ENCODE measurements at places on chromosomes 2 and 18. TPM values are rescaled to one million over a fixed set of nuclear protein-coding genes. Genes with fewer than 3 reads are reported as not detected.

DNA sequence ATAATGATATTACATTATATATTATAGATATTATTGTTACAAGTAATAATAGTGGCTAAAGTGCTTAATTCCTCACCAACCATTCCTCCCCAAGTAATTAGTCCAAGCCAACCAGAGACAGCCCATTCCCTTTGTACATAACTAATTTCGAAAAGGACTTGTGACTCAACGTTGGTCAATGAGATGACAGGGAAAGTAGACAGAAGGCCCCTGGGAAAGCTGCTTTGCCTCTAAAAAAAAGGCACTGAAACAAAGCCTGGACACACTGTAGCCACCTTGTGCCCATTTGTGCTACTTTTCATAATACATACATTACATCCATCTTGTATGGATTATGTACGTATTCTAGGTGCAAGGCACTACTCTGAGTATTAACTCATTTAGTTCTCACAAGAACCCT lies 28.8 kb downstream of the COLEC12 start:
- DNase-seq = no peak

DNA sequence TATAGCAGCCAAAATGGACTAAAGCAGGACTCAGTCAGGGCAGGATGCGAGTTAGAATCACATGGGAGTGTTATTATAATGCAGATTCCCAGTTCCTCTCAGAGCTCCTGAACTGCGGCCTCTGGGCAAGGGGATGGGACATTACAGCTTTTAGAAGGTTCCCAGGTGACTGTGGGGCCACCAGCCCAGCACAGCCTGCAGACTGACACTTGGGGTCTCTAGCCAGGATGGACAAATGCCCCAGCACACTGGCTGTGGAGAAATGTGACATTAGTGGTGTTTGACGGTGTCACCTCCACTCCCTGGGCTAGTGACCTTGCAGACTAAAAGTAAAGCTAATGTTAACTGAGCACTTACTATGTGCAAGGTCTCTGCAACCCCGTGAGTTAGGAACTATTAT lies 238.0 kb upstream of the HS6ST1 start:
- no peak for DNase-seq

- no peak for DNase-seq
Observed at GRCh38 chr2:86480105-86480504, 38.9 kb downstream of the KDM3A start.

DNA sequence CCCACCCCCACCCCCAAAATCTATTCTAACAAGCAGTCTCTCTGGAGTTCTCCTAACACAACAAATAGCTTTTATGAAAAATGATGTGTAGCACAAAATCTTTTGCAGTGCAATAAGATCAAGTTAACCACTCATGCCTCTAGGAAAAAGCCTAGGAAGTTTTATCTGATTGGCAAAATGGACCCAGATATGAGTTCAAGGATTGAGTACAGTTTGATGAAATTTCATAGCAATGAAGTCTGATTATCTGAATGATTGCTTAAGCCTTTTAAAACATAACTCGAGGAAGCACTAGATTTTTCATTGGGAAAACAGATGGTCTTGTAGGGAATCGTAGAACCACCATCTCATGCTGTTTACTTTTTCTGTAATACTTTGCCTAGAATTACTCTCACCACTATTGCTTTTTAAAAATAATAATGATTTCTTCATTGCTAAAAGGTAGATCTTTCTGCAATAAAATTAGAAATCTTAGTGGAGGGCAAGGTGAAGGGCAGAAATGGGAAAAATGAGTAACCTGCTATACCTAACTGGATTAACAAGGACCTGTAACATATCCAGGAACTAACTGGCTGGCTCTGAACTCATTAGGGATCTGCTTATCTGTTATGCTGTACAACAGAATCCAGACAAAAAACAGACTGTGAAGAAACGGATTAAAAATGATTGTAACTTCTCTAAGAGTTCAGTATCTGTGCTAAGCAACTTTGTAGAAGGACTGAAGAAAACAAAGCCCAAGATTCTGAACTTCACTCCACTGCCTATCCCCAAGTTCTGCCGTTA lies 73.7 kb upstream of the ETAA1 start:
- no peak for DNase-seq

DNA sequence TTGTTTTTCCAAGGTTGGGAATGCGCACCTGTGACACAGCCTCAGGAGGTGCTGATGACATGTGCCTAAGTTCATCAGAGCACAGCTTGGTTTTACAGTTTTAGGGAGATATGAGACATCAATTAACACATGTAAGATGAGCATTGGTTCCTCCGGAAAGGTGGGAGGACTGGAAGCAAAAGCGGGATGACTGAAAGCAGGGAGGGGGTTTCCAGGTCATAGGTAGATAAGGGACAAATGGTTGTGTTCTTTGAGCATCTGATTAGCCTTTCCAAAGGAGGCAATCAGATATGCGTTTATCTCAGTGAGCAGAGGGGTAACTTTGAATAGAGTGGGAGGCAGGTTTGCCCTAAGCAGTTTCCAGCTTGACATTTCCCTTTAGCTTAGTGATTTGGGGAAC lies 26.3 kb downstream of the CAPG start:
- no peak for DNase-seq

DNA sequence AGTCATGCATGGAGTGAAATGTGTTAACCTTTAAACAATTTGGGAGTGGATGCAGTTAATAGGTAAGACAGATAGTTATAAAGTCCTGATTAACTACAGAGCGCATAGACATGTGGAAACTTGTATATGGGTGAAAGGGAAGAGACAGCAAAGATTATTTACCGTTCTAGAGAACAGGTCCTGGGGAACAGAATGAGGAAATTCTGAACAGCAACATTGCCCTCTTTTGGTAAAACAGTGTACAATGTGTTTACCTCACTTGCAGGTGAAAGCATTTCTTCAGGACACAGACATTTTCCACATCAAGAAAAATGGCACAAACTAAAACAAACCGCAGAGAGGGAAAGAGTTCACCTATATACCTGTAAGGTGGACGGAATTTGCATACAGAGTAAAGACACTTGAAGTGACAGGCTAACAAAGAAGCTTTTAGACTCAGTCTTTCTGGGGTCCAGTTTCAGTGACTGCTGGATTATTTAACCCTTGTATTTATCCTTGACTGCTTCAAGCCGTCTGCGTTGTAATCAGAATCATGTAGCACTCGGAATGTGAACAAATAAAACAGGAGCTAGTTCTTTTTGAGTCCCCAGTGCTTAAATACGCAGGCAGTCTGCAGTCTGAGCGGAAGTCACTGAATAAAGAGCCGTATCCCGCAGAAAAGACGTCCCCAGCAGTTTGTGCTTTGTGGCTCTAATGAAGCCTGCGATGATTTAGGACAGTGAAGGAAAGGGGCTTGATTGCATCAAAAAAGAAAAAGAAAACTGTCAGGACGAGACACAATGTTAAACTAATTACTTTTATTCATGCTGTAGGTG lies 364.8 kb upstream of the GALNT5 start:
- DNase-seq = peak; percentile 82

DNA sequence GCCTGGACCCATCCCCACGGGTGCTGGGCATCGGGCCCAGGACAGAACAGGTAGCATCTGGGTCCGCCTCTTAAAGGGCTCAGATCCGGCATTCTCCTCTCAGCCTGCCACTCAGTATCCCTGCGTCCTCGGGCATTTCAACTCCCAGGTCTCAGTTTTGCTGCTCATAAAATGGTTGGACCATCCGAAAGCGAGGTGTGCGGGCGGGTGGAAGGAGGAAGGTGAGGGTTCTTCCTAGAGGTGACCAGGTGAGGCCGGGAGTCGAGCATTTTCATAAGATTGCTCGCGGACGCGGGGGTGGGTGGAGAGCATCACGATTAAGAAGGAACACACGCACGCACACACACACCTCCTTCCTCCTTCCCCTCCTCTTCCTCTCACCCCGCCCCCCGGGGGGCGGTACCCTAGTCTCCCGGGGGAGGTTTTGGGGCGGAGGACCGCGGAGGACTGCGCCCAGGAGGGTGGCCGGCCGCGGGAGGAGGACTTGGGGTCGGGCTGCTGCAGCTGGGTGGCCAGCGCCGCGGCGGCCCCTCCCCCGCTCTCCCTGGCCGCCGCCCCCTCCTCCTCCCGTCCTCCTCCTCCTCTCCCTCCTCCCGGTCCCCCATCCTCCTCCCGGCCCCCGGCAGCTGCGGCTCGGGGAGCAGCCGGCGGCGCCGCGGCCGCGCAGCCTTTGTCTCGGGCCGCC lies 97.9 kb upstream of the GPR45 start:
- peak; percentile 61 for DNase-seq

- no peak for DNase-seq
Observed at GRCh38 chr2:71702071-71702970, 249.0 kb downstream of the DYSF start.

DNA sequence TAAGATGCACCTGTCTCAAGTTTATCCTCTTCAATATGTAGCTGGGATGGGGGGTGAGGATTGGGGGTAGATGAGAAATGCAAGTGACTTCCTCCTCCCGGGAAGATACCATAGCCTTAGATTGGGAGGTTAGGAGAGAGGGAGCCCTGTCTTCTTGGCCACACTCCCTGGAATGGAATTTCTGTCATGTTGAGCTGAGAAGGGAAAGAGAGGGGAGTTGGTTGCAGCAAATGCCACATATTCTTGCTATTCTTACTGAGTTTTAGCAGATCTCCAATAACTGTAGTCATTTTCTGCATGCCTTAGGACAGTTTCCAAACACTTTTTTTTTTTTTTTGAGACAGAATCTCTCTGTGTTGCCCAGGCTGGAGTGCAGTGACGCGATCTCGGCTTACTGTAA lies 35.9 kb downstream of the TAF4B start:
- no peak for DNase-seq

GRCh38 chr2:55718165-55719008 lies 24.7 kb upstream of the PNPT1 start:
- DNase-seq = no peak

GRCh38 chr2:146661473-146662096 lies 1183.2 kb upstream of the ACVR2A start:
- DNase-seq = no peak

DNA sequence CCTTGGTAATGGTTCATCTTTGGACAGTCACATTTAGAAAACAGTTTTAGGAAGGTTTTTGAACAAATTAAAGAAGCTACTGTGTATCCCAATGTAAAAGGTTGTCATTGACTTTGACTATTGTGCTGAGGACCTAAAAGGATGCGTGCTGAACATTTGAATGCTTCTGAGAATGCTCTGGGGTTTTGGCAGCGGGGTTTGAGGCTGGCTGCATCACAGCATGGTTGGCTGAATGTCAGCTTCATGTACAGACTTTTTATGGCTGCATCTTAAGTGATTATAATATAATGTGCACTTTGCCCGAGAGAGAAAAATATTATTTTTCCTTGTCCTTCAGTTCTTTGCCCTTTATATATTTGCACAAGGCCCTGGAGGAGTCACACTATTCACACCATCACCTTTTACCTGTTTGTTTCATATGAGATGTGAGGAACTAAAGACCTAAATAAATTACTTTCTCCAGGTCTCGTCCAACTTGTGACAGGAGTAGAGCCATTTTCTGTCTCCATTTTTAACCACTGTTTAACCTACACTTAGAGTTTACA lies 125.9 kb downstream of the CCDC85A start:
- DNase-seq = no peak

- DNase-seq = no peak
Observed at GRCh38 chr2:11932048-11932512, 185.6 kb downstream of the LPIN1 start.

Gene EGR4
- polyA plus RNA-seq = not detected

Gene STK36
- polyA plus RNA-seq = 9.8 TPM

Gene NUP35
- 22.5 TPM for polyA plus RNA-seq
